Caco-2 (cell line): ENCODE measurements at places on chromosomes 12 and 14. TPM values are rescaled to one million over a fixed set of nuclear protein-coding genes. Genes with fewer than 3 reads are reported as not detected.
A peak's percentile ranks its signal among the peaks of the same experiment; 100 is the strongest.

GRCh38 chr14:89444516-89445125, 27.6 kb upstream of the FOXN3 start:
- DNase-seq: no peak

Gene REP15
- 1.8 and 2.3 TPM in 2 replicates for total RNA-seq

Gene REM2
- total RNA-seq: 0.41 and 0.44 TPM in 2 replicates

Gene DDX51
- total RNA-seq: 35.5 and 40.4 TPM in 2 replicates

DNA sequence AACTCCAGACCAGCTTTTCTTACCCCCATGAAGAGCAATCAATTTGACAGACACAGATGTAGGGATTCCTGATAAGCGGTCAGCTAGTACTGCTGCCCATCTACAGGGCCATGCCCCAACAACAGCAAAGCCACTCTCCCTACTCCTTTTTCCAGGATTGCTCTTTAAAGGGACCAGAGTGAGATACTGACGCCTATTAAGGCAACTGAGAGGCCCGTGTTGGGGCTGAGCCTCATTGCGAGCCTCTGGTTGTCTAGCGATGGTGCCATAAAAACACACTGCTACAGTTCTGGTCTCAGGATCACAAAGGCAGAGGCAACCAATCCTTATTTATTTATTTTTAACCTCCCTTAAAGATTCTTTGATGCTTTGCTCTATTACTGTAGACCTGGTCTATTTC, 31.1 kb downstream of the AK7 start:
- DNase-seq: no peak

DNA sequence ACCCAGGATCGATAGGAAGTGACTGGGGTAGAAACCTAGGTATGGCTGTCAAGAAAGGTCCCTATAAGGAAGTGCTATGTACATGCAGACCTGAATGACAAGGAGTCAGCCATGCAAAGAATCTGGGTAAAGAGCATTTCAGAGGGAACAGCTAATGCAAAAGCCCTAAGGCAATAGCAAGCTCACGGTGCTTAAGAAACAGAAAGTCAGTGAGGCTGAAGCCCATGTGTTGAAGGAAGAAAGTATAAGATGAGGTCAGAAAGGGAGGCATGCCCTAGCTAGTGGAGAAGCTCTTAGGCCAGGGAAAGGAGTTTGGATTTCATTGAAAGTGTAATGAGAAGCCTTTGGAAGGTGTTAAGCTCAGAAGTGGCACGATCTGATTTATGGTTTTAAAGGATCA, 6.0 kb upstream of the ADCY6 start:
- DNase-seq: peak; percentile 65

Gene AMDHD1
- 0.32 and 0.61 TPM in 2 replicates for total RNA-seq

GRCh38 chr12:108231109-108231905, 102.2 kb downstream of the WSCD2 start:
- no peak for DNase-seq

Gene ABHD12B
- total RNA-seq: not detected in 2 replicates

Gene CD69
- total RNA-seq: not detected in 2 replicates

DNA sequence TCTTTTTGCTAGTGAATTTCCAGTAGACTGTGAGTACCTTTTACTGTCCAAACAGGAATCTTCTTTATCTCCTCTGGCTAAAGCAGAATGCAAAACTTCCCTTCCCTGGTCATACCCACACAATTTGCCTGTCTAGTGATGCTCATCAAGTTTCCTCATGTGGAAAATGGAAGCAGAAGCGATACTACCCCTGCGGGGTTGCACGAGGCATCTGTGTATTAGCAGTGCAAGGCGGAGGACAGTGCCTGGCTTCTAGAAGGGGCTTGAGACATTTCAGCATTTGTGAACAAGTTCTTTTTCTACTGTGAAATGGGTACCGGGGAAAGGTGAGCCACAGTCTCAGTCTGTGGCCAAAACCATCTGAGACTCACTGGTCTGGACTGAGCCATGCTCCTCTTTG, 340.9 kb downstream of the AACS start:
- DNase-seq: no peak

GRCh38 chr12:131017477-131017991, 63.8 kb downstream of the ADGRD1 start:
- DNase-seq: no peak

DNA sequence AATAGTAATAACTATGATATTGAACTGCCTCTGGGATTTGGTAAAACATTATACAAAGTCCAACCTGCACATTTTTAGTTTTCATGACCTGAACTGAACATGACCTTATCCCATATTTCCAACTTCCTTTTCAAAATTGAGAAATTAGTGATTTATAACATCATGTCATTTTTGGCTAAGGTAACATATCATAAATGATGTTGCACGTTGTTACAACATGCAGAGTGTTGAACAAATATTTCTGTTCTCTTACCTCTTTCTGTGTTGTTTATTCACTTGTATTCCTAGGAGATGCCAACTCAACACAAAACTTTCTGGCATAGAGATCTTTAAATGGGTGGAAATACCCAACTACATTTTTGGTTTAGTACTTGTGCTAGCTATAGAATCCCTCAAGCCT, 496.0 kb downstream of the SLC6A15 start:
- no peak for DNase-seq

GRCh38 chr12:11307143-11307542, 3.1 kb downstream of the PRB4 start:
- no peak for DNase-seq

DNA sequence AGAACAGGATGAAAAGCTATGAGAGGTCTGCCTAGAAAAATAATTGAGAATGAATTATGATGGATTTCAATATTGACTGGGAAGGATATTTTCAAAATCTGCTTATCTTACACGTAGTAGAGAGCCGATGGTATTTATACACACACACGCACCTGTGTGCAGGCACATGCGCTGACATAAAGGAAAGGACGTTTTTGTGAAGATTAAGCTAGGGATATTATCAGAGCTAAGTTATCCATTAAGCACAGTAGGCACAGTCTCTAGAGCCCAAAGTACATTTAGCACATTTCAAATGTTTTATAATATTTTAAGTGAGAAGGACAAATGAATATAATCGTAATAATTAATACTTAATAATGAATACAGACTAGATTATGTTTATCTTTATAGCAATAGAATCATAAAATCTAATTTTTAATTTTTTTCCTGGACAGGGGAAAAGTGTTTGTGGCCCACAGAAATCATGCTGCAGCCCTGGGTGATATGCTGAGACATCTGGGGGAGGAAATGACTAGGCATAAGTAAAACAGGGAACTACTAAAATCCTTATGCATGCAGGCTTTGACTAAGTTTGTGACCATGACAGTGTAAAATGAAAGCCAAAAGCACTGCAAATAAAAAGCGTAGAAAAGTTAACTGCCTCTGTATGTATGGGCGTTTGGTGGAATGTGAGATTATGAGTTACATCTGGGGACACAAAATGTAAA, 146.1 kb downstream of the KITLG start:
- no peak for DNase-seq

- DNase-seq: no peak
These were observed 113.0 kb downstream of the AACS start for GRCh38 chr12:125178222-125178621.

- no peak for DNase-seq
These were observed 177.5 kb downstream of the ADGRD1 start for GRCh38 chr12:131131077-131131807.

GRCh38 chr12:116266631-116267349, 10.7 kb downstream of the MED13L start:
- DNase-seq: no peak

GRCh38 chr12:71626768-71627167, 36.9 kb downstream of the ZFC3H1 start:
- DNase-seq: no peak

DNA sequence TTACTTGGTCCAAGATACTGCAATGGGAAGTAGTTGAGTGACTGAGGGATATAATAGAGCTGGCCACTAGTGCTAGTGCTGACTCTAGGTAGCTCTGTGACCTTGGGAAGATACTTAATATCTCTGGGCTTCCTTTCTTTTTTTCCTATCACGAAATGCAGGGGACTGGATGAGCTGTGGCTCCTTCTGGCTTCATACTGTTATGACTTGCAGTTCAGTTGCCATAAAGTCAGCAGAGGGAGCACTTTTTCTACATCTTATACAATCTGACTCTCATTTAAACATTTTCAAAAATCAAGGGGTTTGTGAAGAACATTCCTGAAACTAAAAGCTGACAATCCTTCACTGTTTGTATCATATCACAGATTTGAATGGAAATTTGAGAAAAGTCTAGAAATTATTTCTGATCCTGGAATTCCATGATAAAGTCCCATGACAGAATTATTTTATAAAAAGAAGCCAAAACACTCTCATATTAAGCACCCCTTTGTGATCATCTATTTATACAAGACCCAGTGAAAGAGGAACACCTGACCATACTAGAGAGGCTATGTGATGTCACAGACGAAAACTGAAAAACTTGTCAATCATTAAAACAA, 5.3 kb downstream of the BHLHE41 start:
- DNase-seq: no peak

DNA sequence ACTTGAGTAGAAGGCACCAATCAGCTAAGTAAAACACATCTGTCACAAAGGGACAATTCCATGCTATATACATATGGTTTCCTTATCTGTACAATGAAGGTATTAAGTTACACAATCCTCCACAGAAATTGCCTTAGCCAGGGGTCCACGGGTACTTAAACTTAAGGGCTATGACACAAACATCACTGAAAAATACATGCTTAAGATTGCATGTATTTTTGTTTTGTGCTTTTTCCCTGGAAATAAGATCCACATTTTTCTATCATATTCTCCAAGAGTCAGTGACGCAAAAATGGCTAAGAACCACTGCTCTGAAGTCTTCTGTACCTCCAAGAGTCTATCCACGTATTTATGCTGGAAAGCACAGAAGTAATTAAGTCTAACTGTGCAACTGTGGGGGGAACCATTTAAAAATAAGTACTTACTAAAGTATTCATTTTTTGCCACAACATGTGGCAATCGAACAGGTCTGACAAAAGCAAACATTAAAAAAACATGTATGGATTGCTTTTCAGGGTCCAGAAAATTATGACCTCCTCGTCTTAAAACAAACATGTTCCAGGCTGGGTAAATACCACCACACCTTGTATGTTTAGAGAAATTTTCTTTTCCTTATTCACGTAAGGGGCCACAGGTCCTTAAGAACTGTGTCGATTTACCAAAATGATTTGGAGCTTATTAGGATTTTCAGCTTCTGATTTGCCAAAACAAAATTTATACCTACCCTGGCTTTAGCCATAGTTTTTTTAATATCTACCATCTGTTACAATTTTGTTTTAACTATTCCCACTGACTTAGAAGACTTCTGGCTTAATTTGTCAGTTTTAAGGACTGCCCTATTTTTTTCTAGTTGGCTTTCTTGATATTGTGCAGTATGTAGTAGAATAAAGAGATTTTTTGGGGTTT, 2.8 kb downstream of the SLC38A2 start:
- no peak for DNase-seq

- no peak for DNase-seq
These were observed 355.2 kb downstream of the BMP4 start for GRCh38 chr14:53601409-53601808.

GRCh38 chr12:133130808-133131128, 341 bp downstream of the ZNF10 start:
- no peak for DNase-seq

Gene MMP14
- 57.2 and 62.9 TPM in 2 replicates for total RNA-seq

DNA sequence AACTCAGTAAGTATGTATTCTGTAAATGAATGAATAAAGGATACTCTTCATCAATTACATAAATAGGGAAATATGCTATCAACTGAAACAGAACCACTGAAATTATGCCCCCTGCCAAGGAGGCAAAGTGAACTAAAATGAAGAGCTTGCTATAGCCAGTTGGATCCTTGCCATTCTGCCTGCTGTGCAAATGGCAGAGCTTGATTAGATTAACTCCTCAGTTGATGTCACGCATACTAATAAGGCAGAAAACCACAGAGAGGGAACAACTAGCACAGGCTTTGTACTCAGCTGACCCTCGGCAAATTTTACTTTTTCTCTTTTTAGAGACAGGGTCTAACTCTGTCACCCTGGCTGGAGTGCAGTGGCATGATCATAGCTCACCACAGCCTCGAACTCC, 36.7 kb upstream of the FERMT2 start:
- no peak for DNase-seq

Gene RNASE13
- not detected in 2 replicates for total RNA-seq

DNA sequence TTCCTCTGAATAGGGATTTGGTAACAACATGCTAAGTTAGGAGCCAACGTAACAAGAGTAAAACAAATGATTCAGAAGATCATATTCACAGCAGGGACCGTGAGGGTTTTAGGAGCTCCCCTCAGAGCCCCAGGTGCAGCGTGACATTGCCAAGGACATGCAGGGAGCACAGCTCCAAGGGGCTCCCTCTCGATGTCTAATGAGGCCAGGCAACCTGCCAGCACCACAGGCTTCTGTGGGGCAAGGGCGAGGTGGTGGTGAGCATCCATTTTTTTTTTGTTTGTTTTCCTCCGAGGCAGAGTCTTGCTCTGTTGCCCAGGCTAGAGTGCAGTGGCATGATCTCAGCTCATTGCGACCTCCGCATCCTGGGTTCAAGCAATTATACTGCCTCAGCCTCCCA, 95.1 kb upstream of the PTPRB start:
- no peak for DNase-seq

- DNase-seq: no peak
These were observed 43.8 kb downstream of the RESF1 start for GRCh38 chr12:32002848-32003493.

Gene TMCC3
- total RNA-seq: 2.1 and 4.3 TPM in 2 replicates

- DNase-seq: no peak
These were observed 327.7 kb downstream of the RAD51B start for GRCh38 chr14:68147303-68147702.

GRCh38 chr14:78254911-78255461, 84.8 kb downstream of the NRXN3 start:
- DNase-seq: no peak

Gene PTHLH
- not detected in 2 replicates for total RNA-seq

DNA sequence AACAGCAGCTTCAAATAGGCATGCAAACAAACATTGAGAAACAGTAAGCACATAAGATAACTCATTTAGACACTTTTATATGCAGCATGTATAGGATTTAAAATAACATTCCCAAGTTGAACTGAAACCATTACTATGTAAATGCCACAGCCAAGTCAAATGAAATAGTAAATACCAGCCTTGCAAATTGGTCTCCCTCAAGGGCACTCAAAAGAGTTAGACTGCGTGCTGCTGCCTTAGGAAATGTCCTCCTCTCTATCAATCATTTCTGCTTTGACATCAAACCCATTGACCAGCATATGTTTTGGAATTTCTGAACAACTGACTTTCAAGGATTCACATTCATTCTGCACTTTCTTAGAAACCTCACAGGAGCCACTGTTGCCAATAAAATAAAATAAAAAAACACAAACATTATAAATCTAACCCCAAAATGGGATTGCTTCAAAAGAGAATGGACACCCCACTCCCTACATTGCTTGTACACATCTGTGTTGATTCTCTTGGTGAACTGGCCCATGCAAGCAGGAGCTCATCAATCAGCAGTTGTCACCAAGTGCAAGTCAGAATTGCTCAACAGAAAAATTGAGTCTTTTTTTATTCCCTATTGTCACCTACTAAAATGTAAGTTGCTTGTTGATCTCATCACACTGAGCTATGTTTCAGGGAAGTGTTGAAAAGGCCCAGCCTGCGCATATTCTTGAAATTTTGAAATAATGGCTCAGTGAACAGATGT, 256.2 kb downstream of the DAD1 start:
- no peak for DNase-seq

Gene TPPP2
- not detected in 2 replicates for total RNA-seq

GRCh38 chr14:74478996-74479635, 14.0 kb downstream of the NPC2 start:
- peak; percentile 55 for DNase-seq

- no peak for DNase-seq
These were observed 12.3 kb downstream of the GTF2A1 start for GRCh38 chr14:81208489-81208888.
